Liver (tissue), 10 donors: ENCODE measurements at places on chromosomes 12 and 14. TPM values are rescaled to one million over a fixed set of nuclear protein-coding genes. Genes with fewer than 3 reads are reported as not detected.
A peak's percentile ranks its signal among the peaks of the same experiment; 100 is the strongest.

GRCh38 chr12:42638011-42638410, 48.5 kb upstream of the PRICKLE1 start:
- no peak for DNase-seq

DNA sequence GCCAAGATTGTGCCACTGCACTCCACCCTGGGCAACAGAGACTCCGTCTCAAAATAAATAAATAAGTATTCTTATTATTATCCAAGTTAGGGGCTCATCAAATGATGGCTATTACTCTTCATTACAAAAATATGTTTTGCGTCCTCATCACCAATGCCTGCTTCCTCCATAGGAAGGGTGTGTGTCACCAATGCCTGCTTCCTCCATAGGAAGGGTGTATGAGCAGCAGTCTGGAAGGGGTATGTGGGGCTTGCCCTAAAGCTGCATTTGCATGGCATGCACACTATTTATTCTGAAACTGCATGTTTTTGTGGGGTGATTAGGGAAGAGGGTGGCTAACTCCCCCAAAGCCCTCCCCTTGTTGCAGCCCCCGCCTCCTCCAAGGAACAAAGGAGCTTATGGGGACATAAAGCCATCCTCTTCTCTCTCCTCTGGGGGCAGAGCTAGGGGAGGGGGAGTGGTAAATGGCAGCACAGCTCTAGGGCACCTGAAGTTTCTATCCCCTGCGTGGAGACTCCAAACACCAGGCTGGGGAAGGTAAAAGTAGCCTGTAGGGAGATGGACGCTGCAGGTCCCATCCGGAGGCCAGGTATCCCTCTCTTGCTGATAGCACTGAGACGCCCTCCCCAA, 1.3 kb downstream of the CAMKK2 start:
- no peak for DNase-seq

GRCh38 chr12:99852666-99853065, 132.1 kb downstream of the ANKS1B start:
- DNase-seq, result no peak

Gene PCED1B
- 0.85 TPM for polyA plus RNA-seq

DNA sequence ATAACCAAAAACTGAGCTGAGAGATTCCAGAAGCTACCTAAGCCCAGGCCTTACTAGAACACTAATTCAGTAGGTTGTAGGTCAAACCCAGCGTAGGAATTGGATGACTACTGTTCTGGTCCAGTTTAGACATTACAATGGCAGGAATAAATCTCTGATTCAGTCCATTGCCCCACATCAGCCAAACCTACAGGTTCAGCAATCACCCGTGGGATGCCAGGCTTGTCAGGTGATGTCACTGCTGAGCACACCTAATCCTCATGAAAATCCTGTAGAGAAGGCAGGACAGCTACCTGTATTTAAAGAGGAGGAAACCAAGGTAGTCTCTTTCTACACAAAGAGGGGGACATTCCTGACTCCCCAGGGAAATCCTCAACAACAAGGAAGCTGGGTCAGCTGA, 63.7 kb downstream of the RFX4 start:
- no peak for DNase-seq

Gene RPS6KL1
- 1.1 TPM for polyA plus RNA-seq

Gene CAPRIN2
- 5.3 TPM for polyA plus RNA-seq

- DNase-seq, result peak; percentile 86
These were observed at the start of gene TM9SF1 for GRCh38 chr14:24195186-24196070. Gene TM9SF1, minus strand, starts transcription at chr14:24195441. Its CDS starts 422 bp downstream, at chr14:24195019.

- no peak for DNase-seq
These were observed 703 bp downstream of the ASCL4 start for GRCh38 chr12:107775093-107775721.

GRCh38 chr14:30185832-30186231, 258.2 kb upstream of the PRKD1 start:
- no peak for DNase-seq

- no peak for DNase-seq
These were observed 314.3 kb upstream of the OR4E1 start for GRCh38 chr14:21987937-21988336.
